Astrocyte (in vitro differentiated cells and primary cell): ENCODE measurements at places on chromosomes 2 and 18. TPM values are rescaled to one million over a fixed set of nuclear protein-coding genes. Genes with fewer than 3 reads are reported as not detected.

RBKS gene
- 1.6 and 2.6 TPM in 2 replicates for total RNA-seq

TMEM18 gene
- 16.8 and 18.6 TPM in 2 replicates for total RNA-seq

GRCh38 chr18:10680271-10680596, 154.4 kb downstream of the NAPG start:
- no peak overlapping the region for H3K27ac ChIP-seq
- no peak for DNase-seq
- no peaks in the 10 kb centered on the region for H3K27me3 ChIP-seq
- no peaks in the 10 kb centered on the region for H3K36me3 ChIP-seq
- no peaks in the 10 kb centered on the region for H3K4me1 ChIP-seq

DNA sequence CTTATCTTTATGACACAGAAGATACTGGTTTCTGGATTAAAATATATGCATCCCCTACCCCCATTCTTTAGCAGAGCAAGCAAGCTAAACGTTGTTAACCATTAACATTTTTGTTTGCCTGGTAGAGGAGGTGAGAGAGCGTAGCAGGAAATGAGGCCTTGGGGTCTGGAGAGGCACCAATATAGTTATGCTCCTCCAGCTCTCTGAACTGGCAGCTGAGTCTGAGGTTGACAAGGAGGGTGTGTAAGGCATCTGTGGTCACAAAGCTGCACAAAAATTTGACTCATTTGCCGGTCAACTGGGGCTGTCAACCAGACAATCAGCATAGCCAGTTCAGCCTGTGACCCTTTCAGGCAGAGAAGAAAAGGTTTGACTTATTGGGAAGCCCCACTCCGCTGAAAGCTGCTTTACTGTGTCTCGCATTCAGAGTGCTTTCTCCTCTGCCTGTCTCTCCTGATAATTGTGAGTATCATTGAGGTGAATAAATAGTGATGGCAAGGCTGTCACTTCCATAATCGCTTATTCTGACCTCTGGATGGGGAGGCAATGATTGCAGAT, 647.5 kb upstream of the SETBP1 start:
- H3K36me3 ChIP-seq: no peaks in the 10 kb centered on the region
- no peaks in the 10 kb centered on the region for H3K4me1 ChIP-seq
- no peak overlapping the region for H3K27ac ChIP-seq
- peak; percentile 11 for DNase-seq

GRCh38 chr18:35864916-35865315, 107.6 kb upstream of the RMP24 start:
- no peaks in the 10 kb centered on the region for H3K36me3 ChIP-seq
- no peak for DNase-seq
- H3K27ac ChIP-seq: no peak overlapping the region
- no peaks in the 10 kb centered on the region for H3K27me3 ChIP-seq
- peaks cover 9% of the 10 kb centered on the region for H3K4me1 ChIP-seq

DNA sequence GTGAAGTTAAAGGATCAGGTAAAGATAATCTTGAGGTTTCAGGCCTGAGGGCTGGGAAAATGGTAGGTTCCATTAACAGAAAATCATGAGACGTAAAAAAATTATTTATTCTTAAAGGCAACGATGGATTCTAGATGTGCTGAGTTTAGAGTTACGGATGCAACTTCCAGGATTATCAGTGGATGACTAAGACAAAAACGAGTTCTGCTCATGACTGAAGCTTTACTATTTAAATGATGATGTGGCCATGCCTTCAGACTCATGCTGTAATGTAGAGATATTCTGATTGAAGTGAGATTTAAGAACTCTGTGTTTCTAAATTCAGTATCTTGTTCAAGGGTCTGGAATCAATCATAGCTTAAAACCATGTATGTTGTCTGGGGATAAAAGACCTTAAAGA, 5.0 kb downstream of the TMEM237 start:
- DNase-seq: no peak
- no peaks in the 10 kb centered on the region for H3K27me3 ChIP-seq
- no peak overlapping the region for H3K27ac ChIP-seq
- H3K4me1 ChIP-seq: peaks cover 6% of the 10 kb centered on the region
- no peak overlapping the region for H3K4me3 ChIP-seq

GRCh38 chr18:44290366-44290977, 390.2 kb upstream of the SETBP1 start:
- H3K27ac ChIP-seq: no peak overlapping the region
- no peak overlapping the region for H3K4me3 ChIP-seq
- H3K36me3 ChIP-seq: no peaks in the 10 kb centered on the region
- H3K27me3 ChIP-seq: no peaks in the 10 kb centered on the region
